Breast epithelium (tissue), 4 donors: ENCODE measurements at places on chromosomes 2 and 18.

GRCh38 chr2:20682167-20682920 is 15.4 kb downstream of the GDF7 start:
- H3K27me3 ChIP-seq, result no peaks in the 10 kb centered on the region
- DNase-seq, result no peak
- no peak overlapping the region for H3K27ac ChIP-seq

DNA sequence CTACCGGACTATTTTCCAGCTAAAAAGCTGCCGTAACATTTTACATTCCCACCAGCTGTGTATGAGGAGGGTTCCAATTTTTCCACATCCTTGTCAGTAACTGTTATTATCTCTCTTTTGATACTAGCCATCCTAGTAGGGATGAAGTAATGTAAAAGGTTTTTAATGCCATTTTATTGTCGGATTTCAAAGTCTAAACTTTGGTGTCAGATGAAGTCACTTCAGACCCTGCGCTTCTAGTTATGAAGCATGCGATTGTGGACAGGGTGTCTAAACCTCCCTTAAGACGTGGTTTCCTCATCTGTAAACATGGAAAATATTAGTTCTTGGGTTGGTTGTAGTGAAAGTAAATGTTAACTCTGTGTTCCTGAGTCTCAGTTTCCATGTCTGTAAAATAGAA is 4.7 kb downstream of the DGKD start:
- no peak overlapping the region for H3K27ac ChIP-seq
- peaks cover 7% of the 10 kb centered on the region for H3K4me1 ChIP-seq
- no peaks in the 10 kb centered on the region for H3K36me3 ChIP-seq
- no peak overlapping the region for H3K4me3 ChIP-seq
- no peak for DNase-seq

DNA sequence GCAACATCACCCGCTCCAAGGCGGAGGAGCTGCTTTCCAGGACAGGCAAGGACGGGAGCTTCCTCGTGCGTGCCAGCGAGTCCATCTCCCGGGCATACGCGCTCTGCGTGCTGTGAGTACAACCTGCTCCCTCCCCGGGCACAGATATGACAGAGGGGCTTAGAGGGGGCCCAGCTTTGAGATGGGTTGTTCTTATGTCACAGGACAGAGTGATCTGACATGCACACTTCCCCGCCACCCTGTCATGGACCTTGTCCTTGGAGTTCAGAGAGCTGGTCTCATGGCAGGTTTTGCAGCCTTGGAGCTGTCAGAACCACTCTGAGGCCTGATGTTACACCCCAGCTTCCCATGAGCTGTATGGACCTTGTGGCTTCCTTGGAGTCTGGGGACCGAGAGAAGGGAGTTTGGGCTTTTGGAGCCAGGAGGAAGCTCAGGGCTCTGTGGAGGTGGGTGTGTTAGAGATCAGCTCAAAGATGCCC is 398 bp downstream of the INPP5D start:
- H3K4me3 ChIP-seq, result peak overlapping the region; percentile 61
- H3K27me3 ChIP-seq, result no peaks in the 10 kb centered on the region
- no peaks in the 10 kb centered on the region for H3K4me1 ChIP-seq
- peak overlapping the region; percentile 68 for H3K27ac ChIP-seq
- no peak for DNase-seq

DNA sequence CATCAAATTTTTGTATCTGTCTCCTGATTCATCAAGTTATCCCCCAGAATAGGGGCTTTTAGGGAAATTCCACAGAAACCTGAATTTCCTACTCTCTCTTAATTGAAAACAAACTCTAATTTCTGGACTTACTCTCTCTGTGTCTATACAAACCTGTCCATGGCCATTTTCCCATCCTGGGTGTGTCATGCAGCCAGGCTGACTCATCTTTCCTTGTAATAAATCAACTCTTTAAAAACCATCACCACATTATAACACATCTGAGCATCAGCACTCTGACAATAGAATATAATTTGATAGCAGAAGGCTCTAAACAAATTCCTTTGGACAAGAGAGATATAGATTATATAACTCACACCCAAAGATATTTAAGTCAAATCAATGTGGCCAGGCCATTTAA is 610.2 kb downstream of the DCC start:
- H3K4me1 ChIP-seq, result no peaks in the 10 kb centered on the region
- no peaks in the 10 kb centered on the region for H3K36me3 ChIP-seq
- H3K4me3 ChIP-seq, result no peak overlapping the region
- no peak for DNase-seq

DNA sequence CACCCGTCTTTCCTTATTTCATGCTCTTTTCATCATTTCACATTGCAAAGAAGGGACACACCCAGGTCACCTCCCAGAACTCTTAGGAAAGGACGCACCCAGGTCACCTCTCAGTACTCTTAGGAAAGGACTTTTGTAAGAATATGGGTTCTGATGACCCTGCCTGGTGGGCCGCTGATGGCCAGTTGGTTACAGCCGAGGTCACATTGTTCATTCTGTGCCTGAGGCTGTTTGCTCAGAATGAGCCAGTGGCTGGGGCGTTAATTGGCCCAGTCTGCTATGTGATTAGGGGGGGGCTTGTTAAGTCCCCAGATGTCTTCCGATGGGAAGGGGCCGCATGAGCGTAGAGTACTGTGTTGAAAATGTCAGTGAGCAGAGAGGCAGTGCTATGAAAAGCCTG is 9.4 kb downstream of the MLPH start:
- peaks cover 6% of the 10 kb centered on the region for H3K4me1 ChIP-seq
- H3K4me3 ChIP-seq, result no peak overlapping the region
- DNase-seq, result no peak
- H3K27me3 ChIP-seq, result no peaks in the 10 kb centered on the region

GRCh38 chr18:51527826-51528225 is 330.3 kb upstream of the MEX3C start:
- H3K27me3 ChIP-seq, result no peaks in the 10 kb centered on the region
- no peak for DNase-seq

DNA sequence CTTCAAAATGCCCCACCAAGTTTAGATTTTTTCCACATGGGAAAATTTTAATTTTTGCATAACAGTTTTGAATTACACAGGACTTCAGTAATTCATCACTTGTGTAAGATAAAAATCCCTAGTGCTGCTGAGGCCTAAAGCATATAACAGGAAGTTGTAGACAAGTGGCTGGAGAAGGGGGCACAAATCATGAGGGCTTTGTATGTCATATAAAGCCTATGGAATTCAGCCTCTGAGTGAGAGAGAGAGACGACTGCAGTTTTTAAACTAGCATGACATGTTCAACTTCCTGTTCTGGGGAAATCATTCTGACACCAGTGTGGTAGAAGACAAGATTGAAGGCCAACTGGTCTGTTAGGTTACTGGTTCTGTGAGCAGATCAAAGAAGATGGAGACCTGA is 187.3 kb upstream of the CHST9 start:
- no peak for DNase-seq
- H3K4me3 ChIP-seq, result no peak overlapping the region
- no peak overlapping the region for H3K27ac ChIP-seq
- H3K4me1 ChIP-seq, result no peaks in the 10 kb centered on the region
- H3K36me3 ChIP-seq, result no peaks in the 10 kb centered on the region
- no peaks in the 10 kb centered on the region for H3K27me3 ChIP-seq

DNA sequence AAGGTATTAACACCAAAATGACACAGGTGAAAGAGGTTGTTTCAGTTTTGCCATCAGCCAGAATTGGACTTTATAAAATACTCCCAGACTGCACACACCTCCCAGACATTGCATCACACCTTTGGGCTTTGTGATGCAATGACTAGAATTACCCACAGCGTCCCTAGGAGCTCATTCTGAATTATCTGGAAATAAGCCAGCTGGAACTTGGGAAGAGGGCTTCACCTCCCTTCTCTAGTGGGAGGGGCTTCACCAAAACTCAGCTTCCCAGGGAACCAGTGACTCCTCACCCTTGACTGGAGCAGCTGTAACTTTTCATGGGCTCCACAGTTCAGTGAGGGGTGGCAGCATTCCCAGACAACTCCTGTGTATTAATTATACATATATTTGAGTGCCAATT is 83.1 kb upstream of the BZW1 start:
- H3K4me3 ChIP-seq, result no peak overlapping the region
- no peaks in the 10 kb centered on the region for H3K4me1 ChIP-seq
- H3K36me3 ChIP-seq, result no peaks in the 10 kb centered on the region
- H3K27ac ChIP-seq, result no peak overlapping the region
- DNase-seq, result no peak
- no peaks in the 10 kb centered on the region for H3K27me3 ChIP-seq

DNA sequence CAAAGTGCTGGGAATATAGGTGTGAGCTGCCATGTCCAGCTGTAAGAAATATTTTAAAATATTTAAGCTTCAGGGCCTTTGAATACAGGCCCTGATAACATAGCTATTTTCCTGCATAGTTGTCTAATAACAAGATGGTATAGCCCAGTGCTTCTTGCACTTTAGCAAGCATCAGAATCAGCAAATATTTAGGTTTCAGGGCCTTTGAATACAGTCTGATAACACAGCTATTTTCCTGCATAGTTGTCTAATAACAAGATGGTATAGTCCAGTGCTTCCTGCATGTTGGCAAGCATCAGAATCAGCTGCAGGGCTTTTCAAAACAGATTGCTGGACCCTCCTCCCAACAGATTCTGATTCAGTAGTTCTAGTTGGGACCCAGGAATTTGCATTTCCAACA is 5.6 kb downstream of the GEMIN6 start:
- no peaks in the 10 kb centered on the region for H3K27me3 ChIP-seq
- no peak overlapping the region for H3K4me3 ChIP-seq
- H3K4me1 ChIP-seq, result no peaks in the 10 kb centered on the region
- H3K36me3 ChIP-seq, result no peaks in the 10 kb centered on the region
